ENCODE measurements at places on chromosomes 11 and 22.
A peak's percentile ranks its signal among the peaks of the same experiment; 100 is the strongest.

DNA sequence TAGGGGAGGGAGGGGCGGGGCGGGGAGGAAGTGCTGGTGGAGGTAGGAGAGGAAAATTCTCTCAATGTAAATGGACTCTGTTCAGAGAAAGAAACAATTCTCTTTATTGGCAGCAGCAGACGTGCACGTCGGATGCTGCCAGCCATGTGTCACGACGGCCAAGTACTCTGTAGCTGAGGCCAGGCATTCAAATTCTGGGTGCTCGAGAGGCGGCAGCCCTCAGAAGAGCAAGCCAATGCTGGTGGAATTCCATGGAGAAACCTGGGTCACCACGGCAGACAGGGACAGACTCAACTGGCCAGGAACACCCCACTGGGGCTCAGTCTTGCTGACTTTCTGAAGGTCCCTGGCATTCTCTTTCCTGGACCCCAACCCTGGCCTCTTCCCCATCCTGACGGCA lies 90.8 kb downstream of the ABTB2 start:
- no peak for DNase-seq

DNA sequence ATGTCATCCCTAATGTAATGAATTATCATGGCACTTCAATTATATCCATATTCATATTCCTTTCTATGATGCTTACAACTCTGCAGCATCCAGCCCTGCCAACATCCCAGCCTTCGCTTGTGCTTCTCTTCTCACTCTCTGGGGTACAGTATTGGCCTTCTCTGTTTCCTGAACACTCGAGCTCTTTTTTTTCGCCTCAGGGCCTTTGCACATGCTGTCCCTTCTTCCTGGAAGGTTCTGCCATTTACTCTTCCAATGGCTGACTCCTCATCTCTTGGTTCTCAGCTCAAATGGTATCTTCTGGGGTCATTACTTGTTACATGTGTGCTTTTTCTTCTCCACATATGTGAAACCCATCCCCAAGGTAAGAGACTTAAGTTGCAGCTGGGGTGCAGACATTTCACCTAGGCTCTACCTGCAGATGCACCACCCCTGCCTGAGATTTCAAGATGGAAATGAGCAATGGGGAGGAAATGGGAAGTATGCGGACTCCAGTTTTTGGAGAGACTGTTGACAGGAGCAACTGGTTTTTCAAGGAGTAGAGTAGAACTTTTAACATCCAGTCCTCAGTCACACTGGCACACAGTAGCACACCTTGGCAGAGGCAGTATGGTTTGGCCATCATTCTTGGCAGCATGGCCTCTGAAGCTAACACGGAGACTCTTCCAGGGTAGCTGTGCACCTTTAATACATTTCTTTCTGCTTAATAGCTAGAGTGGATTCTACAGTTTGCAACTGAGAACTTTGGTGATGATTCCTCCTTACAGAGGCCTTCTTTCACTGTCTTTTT lies 42.4 kb upstream of the DMC1 start:
- DNase-seq: no peak

DNA sequence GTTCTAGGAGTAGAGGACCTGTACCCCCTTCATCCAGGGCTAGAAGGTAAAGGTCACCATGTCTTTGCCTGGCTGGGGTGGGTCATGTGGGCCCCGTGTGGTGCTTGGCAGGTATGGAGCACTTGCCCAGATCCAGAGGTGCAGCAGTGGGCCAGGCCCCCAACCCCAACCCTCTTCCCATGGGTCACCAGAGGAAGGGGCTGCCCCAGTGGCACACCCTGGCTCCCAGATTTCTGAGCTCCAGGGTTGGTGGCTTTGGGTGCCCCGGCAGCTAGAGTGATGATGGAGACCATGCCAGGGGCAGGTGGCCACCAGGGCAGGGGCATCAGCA lies 2.4 kb upstream of the GP1BB start:
- no peak for DNase-seq

- DNase-seq: no peak
Measured at GRCh38 chr22:47654922-47655491, 892.6 kb downstream of the TBC1D22A start.

DNA sequence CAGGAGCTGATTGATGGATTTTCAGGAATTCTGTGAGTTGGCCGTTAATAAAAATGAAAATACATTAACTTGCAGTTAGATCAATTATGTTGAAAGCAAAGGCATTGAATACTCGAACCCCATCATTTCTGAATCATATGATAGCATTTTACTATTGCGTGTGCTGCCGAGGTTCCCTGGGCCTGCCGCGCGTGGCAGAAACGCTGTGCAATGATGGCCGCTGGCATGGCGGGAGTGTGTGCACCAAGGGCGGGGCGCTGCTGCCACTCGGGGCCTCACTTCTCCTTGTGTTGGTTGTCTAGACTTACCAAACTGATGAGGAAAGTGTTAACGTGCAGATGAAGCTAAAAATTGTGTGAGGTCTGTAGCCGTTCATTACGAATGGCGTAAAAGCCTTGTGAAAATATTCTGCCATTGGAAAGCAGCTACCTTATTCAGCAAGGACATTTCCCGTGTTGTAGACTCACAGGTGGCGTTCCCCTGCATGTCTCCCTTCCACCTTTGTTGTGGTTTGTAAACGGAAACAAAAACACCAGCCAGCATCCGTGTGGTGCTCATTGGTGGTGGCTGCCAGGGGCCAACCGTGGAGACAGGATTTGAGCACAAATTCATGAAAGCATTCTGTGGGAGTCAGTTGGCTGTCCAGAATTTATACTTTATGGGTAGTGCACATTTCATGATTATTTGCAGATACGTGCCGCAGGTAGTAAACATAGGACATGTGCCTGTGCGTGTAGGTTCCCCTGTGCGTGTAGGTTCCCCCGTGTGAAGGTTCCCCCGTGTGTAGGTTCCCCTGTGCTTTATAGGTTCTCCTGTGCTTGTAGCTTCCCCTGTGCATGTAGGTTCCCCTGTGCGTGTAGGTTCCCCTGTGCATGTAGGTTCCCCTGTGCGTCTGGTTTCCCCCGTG lies 5.9 kb upstream of the GRAMD4 start:
- peak; percentile 83 for DNase-seq

- no peak for DNase-seq
Measured at GRCh38 chr11:120339394-120339890, 3.2 kb downstream of the ARHGEF12 start.

DNA sequence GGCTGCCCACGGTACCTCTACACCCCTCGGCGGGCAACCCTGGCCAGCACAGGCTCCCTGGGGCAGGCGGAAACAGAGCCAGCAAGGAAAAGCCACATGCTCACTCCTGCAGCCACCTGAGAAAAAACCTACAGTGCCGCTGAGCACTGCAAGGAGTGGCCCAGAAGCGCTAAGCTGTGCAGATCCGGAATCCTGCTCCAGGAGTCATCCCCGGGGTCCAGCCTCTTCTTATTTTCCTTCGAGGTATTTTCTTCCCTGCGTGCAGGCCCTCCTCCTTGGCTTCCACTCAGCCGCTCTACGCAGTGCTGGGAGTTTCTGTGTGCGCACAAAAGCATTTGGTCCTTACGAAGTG lies 81.0 kb downstream of the TRMU start:
- no peak for DNase-seq

DNA sequence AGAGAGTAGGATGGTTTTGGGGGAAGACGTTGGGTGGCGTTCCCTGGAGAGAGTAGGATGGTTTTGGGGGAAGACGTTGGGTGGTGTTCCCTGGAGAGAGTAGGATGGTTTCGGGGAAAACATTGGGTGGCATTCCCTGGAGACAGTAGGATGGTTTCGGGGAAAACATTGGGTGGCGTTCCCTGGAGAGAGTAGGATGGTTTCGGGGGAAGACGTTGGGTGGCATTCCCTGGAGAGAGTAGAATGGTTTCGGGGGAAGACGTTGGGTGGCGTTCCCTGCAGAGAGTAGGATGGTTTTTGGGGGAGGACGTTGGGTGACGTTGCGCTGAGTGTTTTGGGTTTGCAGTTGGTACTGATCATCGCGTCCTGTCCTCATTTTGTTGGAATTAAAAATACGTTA lies 28.2 kb downstream of the IGHMBP2 start:
- no peak for DNase-seq

DNA sequence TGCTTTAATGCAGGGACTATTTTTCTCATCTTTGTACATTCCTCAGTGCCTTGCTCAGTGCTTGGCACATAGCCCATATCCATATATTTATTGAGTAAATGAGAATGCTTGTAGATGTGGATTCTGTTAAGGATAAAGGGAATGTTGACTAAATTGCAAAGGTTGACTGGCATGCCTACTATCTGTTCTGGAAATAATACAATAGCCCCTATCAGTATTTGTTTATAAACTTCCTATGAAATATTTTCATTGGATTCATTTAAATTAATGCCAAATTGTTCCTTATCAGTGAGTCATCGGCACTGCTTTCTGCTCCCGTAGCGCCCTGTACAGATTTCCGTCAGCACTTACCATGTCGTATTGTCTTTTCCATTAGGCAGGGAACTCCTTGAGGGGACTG lies 8.0 kb downstream of the RNF121 start:
- no peak for DNase-seq

DNA sequence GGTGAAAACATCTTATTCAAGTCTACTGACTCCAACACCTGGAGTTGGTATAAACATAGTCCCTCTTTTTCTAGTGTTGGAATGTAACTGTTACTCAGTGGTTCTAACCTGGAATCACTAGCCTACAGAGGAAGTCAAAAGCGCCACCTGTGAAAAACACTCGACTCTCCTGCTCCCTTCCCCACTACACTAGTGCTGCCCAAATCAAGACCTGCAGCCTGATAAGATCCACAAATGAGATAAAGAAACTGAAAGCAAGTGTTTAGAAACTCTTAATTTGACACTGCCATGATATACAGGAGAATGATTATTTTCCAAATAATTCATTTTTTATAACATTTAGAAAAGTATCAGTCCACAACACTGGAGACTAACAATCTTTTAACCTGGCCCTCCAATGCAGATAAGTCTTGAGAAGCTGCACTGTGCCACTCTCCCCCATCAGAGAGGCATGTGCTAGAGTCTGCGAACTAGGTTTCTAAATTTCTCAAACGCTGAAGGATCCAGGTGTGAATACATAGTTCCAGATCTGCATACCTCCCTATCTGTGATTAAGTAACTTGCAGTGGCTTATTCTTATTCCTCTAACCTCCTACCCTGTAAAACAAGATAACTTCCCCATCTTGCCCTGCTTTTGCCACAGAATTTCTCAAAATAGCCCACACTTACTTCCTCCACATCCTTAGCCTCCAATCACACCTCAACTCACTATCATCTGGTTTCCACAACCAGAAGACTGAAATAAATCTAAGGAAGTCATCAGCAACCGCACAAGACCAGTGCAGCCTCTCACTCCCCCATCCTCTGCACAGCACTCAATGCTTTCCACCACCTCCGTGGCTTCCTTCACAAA lies 88.1 kb downstream of the RRAS2 start:
- DNase-seq: peak; percentile 16

- no peak for DNase-seq
Measured at GRCh38 chr11:113673550-113674396, 32.3 kb downstream of the TMPRSS5 start.

DNA sequence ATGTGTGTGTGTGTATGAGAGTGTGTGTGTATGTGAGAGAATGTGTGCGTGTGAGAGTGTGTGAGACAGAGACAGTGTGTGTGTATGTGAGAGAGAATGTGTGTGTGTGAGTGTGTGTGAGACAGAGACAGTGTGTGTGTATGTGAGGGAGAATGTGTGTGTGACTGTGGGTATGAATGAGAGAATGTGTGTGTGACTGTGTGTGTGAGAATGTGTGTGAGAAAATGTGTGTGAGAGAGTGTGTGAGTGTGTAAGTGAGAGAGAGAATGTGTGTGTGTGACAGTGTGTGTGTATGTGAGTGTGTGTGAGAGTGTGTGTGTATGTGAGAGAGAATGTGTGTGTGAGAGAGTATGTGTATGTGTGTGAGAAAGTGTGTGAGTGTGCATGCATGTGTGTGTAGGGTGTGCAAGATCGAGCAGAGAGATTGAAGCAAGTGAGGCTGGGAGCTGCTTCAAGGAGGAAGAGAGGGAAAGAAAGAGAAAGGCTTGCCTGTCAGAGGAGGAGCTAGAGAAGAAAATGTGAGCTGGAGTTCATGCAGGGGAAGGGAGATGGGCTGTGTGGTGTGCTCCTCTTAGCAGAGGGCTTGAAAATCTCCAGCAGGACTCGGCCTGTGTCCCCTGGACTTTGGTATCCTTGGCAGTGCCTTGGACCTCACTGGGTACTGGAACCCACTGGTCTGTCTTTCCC lies 27.7 kb upstream of the TP53I11 start:
- no peak for DNase-seq

- DNase-seq: no peak
Measured at GRCh38 chr11:13260963-13261588, 16.5 kb upstream of the BMAL1 start.

- peak; percentile 15 for DNase-seq
Measured at GRCh38 chr22:49670456-49671330, 157.0 kb downstream of the BRD1 start.

GRCh38 chr11:64758330-64759079 lies 1.3 kb downstream of the PYGM start:
- no peak for DNase-seq

GRCh38 chr11:57134284-57134683 lies 47.5 kb upstream of the LRRC55 start:
- no peak for DNase-seq

GRCh38 chr11:74465291-74465708 lies 2.0 kb downstream of the KCNE3 start:
- no peak for DNase-seq

DNA sequence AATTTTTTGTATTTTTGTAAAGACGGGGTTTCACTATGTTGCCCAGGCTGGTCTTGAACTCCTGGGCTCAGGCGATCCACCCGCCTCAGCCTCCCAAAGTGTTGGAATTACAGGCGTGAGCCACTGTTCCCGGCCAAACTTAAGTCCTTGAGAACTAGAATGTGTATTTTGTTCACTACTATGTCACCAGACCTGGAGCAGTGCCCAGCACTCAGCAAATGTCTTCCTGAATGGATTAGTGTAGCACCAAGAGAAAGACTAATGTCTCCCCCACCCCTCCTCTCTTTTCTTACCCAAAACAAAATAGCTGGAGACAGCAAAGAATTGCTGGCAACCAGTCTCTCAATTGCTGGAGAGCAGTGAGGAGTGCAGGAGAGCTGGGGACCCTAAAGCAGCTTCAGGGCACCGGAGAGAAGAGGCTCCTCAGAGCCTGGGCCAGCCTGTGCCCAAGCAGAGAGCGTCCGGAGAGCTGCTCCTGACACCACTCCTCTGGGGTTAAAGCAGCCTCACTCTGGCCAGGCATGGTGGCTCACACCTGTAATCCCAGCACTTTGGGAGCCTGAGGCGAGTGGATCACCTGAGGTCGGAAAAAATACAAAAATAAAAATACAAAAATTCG lies 14.9 kb downstream of the SLC25A18 start:
- no peak for DNase-seq

- no peak for DNase-seq
Measured at GRCh38 chr11:125401235-125401634, 94.8 kb downstream of the FEZ1 start.

- DNase-seq: no peak
Measured at GRCh38 chr11:34331736-34332135, 26.1 kb downstream of the ABTB2 start.

Data from CD4-positive, alpha-beta T cell treated with Interleukin-21 for 1 hour (primary cell).